NCI-H2227 treated with DMSO at 0.1 percent for 48 hours (cell line): ENCODE measurements at places on chromosomes 1 and 21.

- DNase-seq = no peak
These were observed 6.1 kb upstream of the SFN start for GRCh38 chr1:26856604-26857469.

- DNase-seq = no peak
These were observed 45.9 kb downstream of the NID1 start for GRCh38 chr1:236018885-236019453.

GRCh38 chr1:36448530-36449056 is 1.7 kb downstream of the OSCP1 start:
- DNase-seq = no peak

GRCh38 chr21:41783476-41784180 is 16.8 kb upstream of the RIPK4 start:
- DNase-seq = peak; percentile 81

DNA sequence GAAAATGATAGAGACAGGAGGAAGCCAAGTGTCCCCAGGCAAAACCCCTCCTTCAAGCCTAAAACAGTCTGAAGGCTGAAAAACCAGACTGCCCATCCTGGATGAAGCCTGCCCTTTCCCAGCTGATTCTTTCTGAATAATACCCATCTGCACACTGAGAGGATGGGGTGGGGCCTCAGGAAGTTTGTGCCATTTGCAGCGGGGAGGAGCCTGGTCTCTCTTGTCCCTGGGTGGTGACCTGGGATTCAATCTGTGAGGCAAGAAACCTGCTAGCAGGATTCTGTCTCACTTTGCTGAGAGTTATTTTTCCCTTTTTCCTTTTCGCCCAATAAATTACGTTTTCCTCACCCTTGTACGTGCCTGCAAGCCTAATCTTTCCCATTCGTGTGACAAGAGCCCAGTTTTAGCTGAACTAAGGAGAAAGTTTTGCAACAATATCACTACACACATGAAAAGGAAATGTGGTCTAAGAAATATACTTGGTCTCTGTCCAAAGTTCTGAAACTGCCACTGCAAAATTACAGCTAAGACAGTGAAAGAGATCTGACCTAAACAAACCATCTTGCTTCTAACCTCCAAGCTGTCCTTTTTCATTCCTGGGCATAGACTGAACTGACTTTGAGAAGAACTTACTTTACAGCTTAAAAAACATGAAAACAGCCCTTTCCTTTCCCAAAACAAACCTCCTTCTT is 105.0 kb downstream of the COP1 start:
- DNase-seq = no peak

DNA sequence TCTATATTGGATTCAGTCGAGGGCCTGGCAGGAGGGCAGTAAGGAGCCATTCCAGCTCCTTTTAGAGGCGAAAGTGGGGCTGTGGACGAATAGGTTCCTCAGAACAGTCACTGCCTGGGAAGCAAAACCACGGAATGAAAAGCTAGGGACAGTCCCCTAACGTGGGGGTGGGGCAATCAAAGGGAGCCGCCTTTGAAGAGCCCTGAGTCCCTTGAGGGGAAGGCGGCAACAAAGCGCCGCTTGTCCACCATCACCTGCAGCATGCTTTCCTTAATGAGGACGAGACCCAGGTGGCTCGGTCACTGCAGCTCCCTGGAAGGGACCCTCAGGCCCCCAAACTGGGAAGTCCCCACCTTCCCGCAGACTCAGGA is 184.7 kb downstream of the ETS2 start:
- DNase-seq = no peak

DNA sequence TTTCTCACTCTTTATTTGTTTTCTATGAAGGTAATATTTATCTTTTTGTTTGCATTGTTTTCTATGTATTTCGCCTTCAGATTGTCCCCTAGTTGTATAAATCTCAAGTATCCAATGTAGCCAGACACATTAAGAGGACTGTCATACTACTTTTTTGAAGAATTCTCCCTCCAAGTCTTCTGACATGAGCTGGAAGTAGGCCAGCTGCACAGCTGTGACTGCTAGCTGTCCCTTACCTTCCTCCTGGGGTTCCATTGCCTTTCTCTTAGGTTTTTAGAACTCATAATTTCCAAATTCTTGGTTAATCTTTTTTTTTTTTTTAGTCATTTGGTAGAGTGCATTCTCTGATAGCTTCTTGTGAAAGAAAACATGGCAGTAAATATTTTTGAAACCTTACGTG is 46.2 kb downstream of the MTR start:
- no peak for DNase-seq

DNA sequence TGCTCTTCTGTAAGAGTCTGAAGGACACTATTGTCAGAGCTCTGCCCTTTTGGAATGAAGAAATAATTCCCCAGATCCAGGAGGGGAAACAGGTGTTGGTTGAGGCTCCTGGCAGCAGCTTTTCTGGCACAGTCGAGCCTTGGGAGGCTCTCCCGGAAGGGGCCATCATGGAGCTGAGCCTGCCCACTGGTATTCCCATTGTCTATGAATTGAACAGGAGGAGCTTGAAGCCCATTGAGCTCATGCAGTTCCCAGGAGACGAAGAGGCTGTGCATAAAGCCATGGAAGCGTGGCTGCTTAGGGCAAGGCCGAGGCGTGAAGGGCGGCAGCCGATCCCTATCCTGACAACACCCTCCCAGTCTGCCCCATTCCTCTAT is 26.6 kb downstream of the UBE4B start:
- DNase-seq = no peak

- no peak for DNase-seq
These were observed 221.6 kb downstream of the AKT3 start for GRCh38 chr1:243628476-243628907.

DNA sequence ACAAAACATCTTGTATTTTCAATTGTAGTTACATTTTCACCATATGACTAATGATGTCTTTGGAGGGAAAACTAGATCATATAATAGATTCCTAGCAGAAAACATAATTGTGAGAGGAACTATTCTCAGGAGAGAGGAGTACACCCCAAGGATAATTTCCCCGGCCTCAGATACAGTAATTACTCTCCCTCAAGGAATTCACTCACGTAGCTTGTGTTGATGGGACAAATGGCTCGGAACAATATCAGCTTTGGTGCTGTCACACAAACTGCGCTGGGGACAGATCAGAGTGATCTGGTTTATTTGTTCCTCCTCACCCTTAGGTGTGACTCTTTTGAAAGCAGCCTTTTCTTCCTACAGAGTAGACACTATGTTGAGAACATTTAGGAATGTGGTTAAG is 11.2 kb downstream of the ABCG1 start:
- no peak for DNase-seq

DNA sequence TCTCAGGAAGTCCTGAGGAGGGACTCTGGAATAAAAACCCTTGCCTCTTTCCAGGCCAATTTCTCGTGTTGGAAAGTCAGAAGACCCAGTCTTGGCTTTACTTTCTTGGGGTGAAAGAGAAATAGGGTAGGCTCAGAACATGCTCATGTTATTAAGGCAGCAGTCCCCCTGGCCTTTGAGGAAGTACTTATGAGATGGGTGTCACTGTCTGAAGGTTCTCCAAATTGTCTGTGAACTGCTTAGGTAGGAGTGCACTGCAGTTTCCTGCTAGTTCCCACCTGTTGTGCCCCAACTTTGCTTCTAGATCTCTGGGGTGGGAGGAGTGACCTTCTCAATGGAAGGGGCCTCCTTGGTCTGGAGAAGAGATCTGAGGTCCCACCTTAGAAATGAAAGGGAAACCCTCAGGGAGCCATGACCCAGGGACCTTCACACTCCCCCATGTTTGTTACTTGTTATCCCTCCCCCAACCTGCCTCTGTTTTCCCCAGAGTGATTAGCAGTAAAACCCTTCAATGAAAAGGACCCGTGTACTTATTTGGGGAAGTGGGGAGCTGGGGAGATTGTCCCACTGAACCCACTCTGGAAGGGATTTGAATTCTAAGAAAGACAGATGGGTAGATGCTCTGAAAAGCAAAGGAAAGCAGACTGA is 5.7 kb downstream of the ZNF691 start:
- DNase-seq = no peak

- DNase-seq = no peak
These were observed 24.4 kb upstream of the CEP350 start for GRCh38 chr1:179929955-179930798.

- peak; percentile 86 for DNase-seq
These were observed 1.5 kb downstream of the KNCN start for GRCh38 chr1:46549697-46550681.

- DNase-seq = no peak
These were observed 322.1 kb upstream of the TMPRSS15 start for GRCh38 chr21:18725653-18726052.

GRCh38 chr1:221806984-221807383 is 65.1 kb upstream of the DUSP10 start:
- DNase-seq = no peak

DNA sequence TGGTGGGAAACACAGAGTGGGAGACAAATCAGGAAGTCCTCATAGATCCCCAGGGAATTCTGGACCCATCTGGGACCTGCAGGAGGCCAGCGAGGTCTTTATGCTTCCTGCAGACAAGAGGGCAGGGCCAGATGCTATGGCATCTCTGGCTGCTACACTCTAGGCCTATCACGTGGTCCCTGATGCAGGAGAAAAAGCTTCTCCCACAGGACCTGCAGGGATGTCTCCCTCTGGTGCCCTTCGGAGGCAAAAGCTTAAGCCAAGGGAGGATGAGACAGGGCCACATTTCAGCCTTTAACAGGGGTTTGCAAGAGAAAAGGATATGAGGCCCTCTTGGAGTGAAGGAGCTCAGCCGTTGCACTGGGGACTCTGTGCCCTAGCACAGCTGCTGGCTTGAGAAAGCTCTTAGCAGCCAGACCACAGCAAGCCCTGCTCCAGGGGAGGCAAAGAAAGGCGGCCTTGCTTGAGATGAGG is 243.0 kb downstream of the C1orf94 start:
- no peak for DNase-seq

GRCh38 chr1:172378109-172378760 is 42.2 kb upstream of the C1orf105 start:
- DNase-seq = no peak

DNA sequence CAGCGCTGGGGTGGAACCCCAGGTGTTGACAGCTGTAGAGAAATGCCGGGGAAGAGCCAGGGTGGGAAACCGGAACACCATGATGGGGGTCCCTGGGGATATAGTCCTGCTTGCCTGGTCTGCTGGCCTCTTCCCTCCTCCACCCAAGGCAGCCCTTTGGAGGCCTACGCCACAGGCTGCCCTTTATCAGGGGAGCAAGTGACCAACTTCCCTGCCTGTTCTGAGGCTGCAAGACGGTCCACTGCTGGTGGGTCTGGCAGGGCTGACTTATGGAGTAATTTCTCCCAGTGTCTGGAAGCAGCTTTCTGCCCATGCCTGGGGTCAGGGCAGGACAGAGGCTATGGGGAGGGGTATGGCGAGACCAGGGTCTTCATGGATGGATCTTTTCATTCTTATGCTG is 50.8 kb upstream of the EDN2 start:
- DNase-seq = no peak

GRCh38 chr1:154951901-154952657 is 3.8 kb downstream of the PBXIP1 start:
- DNase-seq = no peak

DNA sequence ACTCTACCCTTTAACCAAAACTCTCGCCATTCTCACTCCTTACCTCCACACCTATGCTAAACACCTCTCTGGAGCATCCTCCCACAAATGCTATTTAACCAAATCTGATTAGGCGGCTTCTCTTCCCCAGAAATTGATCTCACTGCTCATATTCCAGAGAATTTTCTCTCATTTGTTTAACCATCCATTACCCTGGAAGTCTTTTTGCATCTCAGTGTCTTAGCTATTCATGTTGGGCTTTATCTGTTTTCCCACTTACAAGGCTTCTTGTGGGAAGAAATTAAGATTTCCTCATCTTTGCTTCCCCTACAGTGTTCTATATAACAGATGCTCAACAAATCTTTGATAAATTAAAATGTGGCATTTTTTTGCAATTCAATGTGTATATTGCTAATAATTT is 45.5 kb downstream of the MYSM1 start:
- DNase-seq = no peak

GRCh38 chr1:217718873-217719272 is 87.7 kb downstream of the SPATA17 start:
- DNase-seq = no peak
